A549 treated with Hydrocortisone at 1 μM for 4 hours (cell line): ENCODE measurements at places on chromosomes 7 and 10. TPM values are rescaled to one million over a fixed set of nuclear protein-coding genes. Genes with fewer than 3 reads are reported as not detected.

The SAP25 gene
- total RNA-seq: 0.18 to 0.85 TPM (median 0.21 TPM) in 4 of 5 replicates, not detected in the other

The POU6F2 gene
- not detected in 5 replicates for total RNA-seq

The CALY gene
- total RNA-seq: 0.45 to 0.71 TPM (median 0.59 TPM) in 5 replicates

The EPHB6 gene
- total RNA-seq: 0.36 to 0.96 TPM (median 0.59 TPM) in 5 replicates

The DDC gene
- 0.54 to 1.3 TPM (median 0.85 TPM) in 5 replicates for total RNA-seq

The RPP38 gene
- total RNA-seq: 33.0 to 36.9 TPM (median 36.3 TPM) in 5 replicates

The MYPN gene
- total RNA-seq: 2.2 to 2.9 TPM (median 2.6 TPM) in 5 replicates

The CCDC3 gene
- total RNA-seq: 0.83 to 1.4 TPM (median 1.0 TPM) in 5 replicates

The C7orf57 gene
- total RNA-seq: 0.12 to 0.31 TPM (median 0.26 TPM) in 5 replicates

The SGCE gene
- 45.9 to 53.3 TPM (median 52.9 TPM) in 5 replicates for total RNA-seq

The CTAGE4 gene
- total RNA-seq: 0.03 TPM in 1 of 5 replicates, not detected in the others

The NPFFR1 gene
- not detected in 5 replicates for total RNA-seq

The CALML3 gene
- total RNA-seq: not detected in 5 replicates

The LMOD2 gene
- total RNA-seq: not detected in 5 replicates

The ANTXRL gene
- 0.14 to 0.82 TPM (median 0.30 TPM) in 5 replicates for total RNA-seq

The OR6B1 gene
- total RNA-seq: not detected in 5 replicates

The UCN3 gene
- total RNA-seq: not detected in 5 replicates

The TAS2R38 gene
- total RNA-seq: not detected in 5 replicates

The DRGX gene
- 0.03 to 0.08 TPM (median 0.06 TPM) in 3 of 5 replicates, not detected in the others for total RNA-seq

The LRRC17 gene
- 0.12 TPM in 1 of 5 replicates, not detected in the others for total RNA-seq

The FAM24A gene
- total RNA-seq: not detected in 5 replicates
